ENCODE measurements at places on chromosomes 5 and 9. TPM values are rescaled to one million over a fixed set of nuclear protein-coding genes. Genes with fewer than 3 reads are reported as not detected.

Gene LRRC19
- not detected for total RNA-seq

DNA sequence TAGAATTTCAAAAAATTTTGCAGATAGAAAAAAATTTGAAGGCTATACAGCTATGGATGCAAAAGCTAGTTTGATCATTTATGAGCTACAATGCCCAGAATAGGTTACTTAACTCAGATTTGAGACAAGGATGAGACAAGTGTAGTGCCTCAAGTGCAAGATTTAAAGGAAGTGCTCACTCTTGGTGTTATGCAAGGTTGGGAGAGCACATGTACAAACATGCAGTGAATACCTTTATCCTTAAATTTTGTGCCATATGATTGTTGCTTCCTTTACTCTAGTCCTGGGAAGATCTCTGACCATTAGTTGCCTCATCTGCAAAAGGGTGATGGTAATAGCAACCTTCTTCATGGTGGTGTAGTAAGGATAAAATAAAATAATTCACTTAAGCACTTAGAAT is 31.7 kb upstream of the PPP2R2B start:
- no peak for DNase-seq

Gene LSM11
- 3.9 TPM for total RNA-seq

DNA sequence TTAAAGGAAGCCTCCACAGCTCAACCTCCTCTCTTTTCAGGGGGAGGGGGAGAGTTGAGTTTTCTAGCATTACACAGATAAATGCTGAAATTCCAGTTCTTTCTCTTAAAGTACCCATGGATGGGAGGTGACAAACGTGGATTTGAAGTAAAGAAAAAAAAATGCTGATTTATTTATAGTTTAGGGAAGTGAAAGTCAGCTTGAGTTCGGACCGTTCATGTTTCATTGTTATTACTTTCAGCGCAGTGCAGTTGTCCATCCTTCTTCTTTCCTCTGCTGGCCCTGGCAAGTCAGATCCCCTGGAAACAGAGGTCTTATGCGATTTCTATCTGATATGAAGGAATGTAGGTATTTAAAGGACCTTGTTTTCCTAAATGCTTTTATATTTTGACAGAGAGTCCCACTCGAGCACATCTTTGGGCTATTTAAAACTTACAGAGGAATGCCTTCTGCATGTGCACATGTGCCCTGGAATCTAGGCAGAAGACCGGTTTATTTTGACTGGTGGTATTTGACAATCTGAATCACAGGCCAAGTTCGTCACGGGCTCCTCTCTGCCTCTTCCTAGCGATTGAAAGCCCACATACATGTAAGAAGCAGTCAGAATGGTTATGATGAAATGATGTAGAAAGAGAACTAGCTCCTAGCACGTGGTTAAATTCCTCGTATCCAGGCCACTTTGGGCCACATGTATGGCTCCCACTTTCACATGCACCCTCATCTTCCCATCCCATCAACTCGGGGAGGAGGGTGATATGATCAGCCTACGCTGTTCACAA is 385.2 kb upstream of the KLF4 start:
- DNase-seq = no peak

DNA sequence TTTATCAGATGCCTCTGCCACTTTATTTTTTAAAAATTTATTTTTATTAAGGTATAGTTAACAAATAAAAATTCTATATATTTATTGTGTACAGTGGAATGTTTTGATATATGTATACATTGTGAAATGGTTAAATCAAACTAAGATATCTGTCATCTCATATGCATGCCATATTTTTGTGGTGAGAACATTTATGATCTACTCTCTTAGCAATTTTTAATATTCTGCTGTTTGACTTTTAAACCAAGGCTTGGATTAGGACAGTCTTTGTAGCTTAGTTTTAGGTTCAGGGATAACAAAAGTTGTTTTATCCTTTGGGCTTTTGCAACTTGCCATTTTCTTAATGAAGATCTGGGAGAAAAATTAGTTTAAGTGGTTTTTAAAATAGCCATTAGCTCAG is 46.0 kb upstream of the CDKN2B start:
- no peak for DNase-seq

All from vagina (tissue), 2 donors.